ENCODE measurements at places on chromosomes 4 and X.

- no peak for DNase-seq
Measured at GRCh38 chr4:85829276-85830051, 354.5 kb downstream of the ARHGAP24 start.

GRCh38 chr4:143667461-143667860 lies 33.0 kb downstream of the FREM3 start:
- no peak for DNase-seq

GRCh38 chr4:94466923-94467322 lies 15.2 kb downstream of the PDLIM5 start:
- DNase-seq, result no peak

- no peak for DNase-seq
Measured at GRCh38 chrX:154658957-154659356, 5.6 kb upstream of the CTAG2 start.

GRCh38 chr4:189656641-189657040 lies 284.0 kb upstream of the FRG1 start:
- no peak for DNase-seq

- DNase-seq, result no peak
Measured at GRCh38 chrX:13235930-13236329, 83.9 kb downstream of the ATXN3L start.

DNA sequence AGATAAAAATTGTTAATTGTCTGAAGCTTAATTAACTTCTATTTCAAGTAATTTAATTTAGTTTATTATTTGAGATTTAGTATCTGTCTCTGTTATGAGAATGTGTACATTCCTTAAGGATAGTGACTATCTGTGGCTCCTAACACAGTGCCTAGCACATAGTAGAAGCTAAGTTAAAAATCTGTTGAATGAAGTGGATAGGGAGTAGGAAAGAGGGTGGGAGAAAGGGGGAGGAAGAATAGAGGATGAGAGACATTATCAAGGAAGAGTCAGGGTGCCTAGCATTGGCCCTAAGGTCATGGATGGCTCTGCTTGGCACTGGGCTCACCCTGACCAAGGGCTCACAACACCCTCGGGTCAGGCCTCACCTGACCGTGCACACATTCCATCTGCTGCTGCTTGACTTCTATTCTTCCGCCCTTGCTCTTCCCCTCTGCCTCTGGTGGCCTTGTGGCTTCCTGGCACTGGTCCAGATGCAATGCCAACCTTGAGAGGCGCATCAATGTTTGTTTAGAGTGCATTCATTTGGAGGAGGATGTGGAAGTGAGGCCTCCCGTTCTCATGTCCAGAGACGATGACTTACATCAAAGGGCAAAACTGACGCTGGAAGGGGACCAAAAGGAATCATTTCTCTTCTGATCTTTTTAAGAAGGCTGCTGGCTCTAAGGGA lies 42.3 kb downstream of the TRIM2 start:
- DNase-seq, result no peak

DNA sequence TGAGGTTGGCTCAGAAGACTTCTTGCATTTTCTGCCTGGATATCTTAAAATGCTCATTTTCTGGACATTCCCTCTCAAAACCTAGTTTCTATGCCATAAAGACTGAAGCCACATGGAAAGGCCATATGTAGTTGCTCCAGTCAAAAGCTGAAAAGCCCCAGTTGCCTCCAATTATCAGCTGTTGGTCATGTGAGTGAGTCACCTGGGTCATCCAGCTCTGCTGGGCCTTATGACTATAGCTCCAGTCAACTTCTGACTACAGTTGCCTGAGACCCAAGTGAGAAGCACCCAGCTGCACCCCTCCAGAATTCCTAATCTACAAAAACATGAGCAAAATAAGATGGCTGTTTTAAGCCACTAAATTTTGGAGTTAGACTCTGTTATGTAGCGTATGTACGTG lies 41.9 kb downstream of the HELQ start:
- no peak for DNase-seq

- no peak for DNase-seq
Measured at GRCh38 chrX:18582910-18583493, 88.9 kb downstream of the RS1 start.

DNA sequence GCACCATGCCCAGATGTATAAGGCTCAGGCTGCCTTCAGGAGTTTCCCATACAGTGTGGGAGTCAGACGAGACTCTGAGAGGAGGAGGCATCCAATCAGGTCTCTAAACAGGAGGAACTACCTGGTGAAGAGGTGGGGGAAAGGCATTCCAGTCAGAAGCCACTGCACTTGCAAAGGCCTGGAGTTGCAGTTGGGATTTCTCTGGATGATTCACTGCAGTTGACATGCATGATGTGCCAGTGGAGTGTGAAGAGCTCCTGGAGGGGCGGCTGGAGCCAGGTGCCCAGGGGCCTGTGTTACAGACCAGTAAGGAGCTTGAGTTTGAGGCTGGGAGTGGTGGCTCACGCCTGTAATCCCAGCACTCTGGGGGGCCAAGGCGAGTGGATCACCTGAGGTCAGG lies 339.1 kb downstream of the ARHGAP10 start:
- no peak for DNase-seq

DNA sequence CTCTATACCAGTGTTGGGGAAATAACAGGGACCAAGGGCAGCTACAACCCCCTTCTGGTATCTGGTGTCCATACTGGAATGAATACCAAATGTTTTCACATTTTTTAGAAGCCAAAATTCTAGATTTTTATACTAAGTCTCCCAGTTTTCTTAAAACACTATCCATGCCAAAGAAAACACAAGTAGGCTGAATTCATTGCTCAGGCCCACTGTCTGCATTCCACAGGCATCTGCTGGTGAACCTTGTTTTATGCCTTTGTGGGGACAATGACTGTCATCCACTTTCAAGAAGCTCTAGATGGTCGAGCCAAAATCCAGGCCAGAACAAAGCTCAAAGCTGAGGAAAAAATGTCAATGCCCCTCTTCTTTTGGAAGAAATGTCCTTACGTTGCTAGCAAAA lies 213.4 kb upstream of the RASGEF1B start:
- no peak for DNase-seq

DNA sequence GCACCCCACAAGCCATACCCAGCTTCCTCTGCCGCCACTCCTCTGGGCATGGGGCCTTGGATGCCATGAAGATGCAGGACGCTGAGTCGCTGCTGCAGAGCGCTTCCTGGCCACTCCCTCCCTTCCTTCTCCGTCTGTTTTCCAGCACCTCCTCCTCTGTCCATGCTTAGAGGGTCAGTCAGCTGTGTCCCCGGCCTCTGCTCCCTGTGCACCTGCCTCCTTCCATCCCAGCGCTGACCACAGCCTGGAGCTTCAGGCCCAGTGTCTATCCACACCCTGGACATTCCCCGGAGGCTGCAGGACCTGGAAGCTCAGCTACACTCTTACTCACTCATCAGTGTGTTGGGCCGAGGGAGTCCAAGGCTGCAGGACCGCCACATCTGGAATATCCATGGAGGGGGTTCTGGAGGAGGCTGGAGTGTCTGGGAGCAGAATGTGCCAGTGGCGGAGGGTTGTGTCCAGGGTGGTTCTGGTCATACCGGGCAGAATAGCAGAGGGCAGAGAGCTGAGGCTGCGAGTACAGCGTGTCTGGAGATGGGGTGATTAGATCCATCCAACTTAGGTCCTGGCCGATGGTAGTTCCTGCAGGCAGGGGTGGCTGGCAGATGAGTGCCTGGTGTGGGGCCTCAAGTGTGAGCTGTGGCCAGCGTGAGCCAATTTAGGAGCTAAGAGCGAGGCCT lies 58.6 kb upstream of the ADRA2C start:
- no peak for DNase-seq

GRCh38 chr4:175273995-175274753 lies 356.0 kb downstream of the ADAM29 start:
- DNase-seq, result no peak

DNA sequence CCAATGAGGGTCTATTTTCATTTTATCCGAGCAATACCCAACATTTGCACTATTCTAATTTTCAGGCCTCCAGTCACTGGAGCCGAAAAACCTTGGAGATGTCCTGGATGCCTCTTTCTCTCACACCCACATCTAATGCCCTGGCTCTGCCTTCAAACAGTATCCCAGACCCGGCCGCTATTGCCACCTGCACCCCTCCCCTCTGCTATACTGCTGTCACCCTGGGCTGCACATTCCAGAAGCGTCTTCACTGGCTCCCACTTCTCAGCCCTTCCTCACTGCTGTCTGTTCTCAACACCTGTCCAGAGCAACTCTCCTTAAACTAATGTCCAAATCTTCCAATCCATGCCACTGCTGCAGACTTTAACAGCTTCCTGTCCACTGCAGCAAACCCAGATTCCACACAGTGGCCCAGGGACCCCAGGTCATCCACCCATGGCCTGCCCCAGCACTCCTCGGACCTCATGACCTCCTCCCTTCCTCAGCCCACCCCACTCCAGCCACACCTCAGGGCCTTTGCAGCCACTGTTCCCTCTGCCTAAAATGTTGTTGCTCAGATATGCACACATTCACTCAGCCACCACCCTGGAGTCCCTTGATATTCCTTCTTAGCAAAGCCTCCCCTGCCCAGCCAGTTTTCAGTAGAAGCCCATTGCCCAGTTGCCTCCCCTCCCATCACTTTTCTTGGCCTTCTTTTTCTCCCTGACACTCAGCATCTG lies 30.5 kb upstream of the PPP2R2C start:
- no peak for DNase-seq

DNA sequence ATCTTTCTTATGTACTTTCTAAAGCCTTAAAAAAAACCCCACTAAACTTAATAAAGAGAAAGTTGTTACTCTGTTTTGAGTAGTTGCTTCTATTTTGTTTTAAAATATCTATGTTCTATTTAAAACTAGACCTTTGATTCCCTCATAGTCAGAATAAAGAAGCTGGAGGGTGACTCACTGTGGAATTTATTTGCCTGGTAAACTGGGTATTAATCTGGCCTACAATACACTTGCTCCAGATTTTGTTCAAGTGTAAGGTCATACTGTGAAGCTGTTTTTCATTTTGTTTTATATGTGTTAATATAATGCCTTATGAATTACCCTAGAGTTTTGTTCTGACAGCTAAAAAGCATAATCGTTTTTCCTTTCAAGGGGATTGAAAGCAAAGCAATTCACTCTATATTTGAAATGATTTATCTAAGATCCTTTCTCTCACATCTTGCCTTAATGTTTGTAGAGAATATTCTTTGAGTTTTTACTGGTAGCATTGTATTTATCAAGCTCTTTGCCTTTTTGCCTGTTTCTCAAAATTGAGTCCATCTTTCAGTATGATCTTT lies 277.4 kb upstream of the PITX2 start:
- no peak for DNase-seq

GRCh38 chr4:37835806-37836205 lies 9.3 kb downstream of the PGM2 start:
- DNase-seq, result no peak

GRCh38 chrX:80806557-80806956 lies 3.1 kb downstream of the BRWD3 start:
- no peak for DNase-seq

DNA sequence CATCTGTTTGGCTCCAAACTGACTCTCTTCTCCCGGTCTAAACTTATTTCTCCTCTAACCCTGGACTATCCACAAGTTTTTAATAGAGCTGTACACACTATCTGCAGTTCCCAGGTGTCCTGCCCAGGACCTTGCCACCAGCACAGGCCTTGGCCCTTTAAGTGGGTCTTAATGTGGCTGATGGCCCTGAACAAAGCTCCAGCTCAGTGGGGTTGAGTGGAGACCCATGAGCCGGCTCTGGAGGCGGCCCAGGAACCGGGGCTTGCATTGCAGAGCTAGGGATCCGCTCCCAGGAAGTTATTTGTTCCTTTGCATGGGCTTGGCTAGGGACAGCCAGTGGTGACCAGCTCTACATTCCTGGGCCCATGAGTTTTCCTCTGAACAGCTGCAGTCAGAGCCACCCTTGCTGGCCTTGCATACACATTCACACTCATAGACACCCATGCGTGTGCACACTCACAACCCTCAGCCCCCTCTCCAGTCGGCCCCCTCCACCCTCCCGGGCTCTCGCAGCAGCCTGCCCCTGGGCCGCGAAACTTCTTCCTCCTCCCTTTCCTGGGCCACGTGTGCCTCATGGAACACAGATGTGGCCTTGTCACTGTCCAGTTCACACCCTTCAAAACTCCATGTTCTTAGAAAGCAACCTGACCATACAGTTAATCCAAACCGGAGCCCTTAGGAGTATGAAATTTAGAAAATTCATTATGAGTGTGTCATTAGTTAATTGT lies 58.2 kb downstream of the GPR143 start:
- DNase-seq, result no peak

DNA sequence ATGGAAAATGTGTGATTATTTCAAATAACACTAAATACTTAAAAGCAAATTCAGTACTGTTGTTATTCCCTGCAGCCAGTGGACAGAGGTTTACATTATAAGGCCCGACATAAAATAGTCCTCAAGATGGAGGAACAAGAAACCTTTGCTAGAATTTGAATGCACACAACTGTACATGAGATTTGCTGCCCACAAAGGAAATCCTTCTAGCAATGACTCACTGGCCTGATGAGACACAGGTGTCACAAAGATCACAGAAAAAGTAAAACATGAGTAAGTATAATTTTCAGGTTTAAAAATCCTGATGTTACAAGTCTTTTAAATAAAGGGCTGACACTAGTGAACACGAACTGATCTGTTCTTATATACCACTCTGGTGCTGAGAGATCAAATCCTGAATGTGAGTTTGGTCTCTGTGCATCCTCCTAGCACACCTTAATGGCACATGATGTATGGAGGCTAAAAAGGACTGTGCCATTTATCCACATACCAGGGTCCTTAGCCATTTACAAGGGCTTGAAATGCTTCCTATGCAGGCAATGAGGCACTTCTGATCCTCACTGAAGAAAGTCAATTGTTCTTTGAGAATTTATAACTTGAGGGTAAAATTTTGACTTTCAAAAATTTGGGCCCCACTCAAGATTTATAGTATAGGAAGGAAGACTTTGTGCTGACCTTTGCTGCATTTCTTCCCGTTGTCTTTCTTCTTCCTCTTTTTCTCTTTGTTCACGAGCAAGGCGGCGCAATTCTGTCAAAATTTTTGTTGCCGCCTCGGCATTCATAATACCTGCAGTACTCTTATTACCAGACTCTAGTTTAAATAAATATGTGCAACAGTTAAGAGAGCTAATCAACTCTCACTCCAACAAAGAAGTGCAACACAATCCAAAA lies 23.0 kb downstream of the MAP7D3 start:
- DNase-seq, result peak; percentile 35

GRCh38 chrX:39440799-39441284 lies 639.6 kb downstream of the MID1IP1 start:
- DNase-seq, result no peak

Measured in CD4-positive, alpha-beta T cell treated with Interleukin-6 at 100 ng/mL for 8 hours (primary cell).